ENCODE measurements at places on chromosomes 4 and X.

DNA sequence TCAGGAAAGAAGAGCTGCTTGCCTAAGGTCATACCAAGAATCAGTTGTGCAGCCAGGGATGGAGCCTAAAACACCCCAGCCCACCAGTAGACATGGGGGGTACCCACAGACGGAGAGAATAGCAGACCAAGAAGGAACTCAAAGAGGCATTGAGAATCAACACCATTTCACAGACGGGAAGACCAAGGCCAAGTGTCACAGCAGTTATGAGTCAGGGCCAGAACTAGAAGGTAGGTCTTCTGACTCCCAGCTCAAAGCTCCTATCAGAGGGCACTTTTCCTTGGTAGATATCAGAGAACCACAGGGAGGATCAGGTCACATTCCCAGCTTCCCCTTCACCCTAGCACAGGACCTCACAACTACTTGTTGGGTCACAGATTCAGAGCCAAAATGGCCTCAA lies 14.5 kb downstream of the OTUD5 start:
- no peak for DNase-seq

DNA sequence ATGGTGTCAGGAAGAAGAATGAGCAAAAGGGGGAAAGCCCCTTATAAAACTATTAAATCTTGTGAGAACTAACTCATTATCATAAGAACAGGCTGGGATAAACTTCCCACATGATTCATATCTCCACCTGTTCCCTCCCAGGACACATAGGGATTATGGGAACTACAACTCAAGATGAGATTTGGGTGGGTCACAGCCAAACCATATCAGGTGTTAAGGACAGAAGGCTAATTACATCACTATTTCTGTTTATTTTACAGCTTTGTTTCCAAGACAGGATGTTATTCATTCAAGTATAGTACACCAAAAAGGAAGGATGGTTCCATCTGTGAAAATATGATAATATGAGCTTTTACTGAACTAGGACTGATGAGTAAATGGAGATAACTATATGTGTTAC lies 63.7 kb upstream of the ARSJ start:
- no peak for DNase-seq

- no peak for DNase-seq
These were observed 138.8 kb upstream of the IL15 start for GRCh38 chr4:141497627-141498026.

DNA sequence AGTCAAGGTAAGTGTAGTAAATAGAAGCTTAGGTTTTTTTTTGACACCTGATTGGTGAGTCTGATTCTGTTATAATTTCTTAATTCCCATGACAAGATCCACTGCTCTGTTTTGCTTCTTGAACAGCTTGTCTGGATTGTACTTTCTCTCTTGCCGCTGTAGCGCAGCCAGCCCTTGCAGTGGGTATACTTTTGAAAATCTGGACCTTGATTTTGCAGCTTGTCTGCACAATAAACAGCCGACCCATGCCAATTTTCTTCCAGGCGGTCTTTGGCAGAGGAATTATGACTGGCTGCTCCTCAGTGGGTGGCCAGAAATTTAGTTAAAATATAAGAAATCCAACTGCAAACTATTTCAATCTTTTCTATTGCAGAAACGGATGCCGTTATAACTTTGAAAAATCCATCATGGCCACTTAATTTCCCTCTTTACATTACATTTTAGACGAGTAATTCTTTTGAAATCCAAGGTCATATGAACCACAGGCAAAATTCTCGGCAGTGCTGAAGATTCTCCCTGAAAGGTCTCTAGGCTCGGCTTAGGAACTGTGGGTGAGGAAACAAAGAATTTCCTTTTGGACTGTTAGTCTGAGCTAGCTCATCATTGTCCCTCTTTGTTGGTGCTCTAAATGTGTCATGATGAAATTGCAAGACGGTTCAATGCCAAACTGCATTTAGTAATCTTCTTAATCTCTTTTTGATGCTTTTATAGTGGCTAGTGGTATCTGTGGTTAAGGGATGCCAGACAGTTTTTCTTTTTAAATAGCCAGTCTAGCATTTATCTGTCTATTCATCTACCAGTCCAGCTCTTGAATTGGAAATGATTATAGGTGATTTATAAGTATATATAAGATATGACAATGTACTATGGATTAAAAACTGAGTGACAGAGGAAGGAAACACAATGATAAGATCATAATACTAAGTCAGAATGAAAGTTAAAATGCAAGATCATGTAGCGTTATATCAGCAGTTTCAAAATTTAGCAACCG lies 31.5 kb upstream of the PTTG2 start:
- no peak for DNase-seq

GRCh38 chr4:13659341-13660070 lies 32.0 kb upstream of the BOD1L1 start:
- DNase-seq, result no peak

GRCh38 chr4:26900765-26901164 lies 40.1 kb downstream of the STIM2 start:
- no peak for DNase-seq

GRCh38 chr4:145480257-145480656 lies 1.4 kb upstream of the SMAD1 start:
- no peak for DNase-seq

GRCh38 chr4:76689145-76689817 lies 208.7 kb downstream of the SOWAHB start:
- no peak for DNase-seq

GRCh38 chr4:89829470-89830138 lies 7.4 kb downstream of the SNCA start:
- no peak for DNase-seq

- DNase-seq, result no peak
These were observed 502.6 kb upstream of the TECRL start for GRCh38 chr4:64911846-64912245.

GRCh38 chrX:51420610-51421009 lies 75.8 kb downstream of the NUDT11 start:
- DNase-seq, result no peak

DNA sequence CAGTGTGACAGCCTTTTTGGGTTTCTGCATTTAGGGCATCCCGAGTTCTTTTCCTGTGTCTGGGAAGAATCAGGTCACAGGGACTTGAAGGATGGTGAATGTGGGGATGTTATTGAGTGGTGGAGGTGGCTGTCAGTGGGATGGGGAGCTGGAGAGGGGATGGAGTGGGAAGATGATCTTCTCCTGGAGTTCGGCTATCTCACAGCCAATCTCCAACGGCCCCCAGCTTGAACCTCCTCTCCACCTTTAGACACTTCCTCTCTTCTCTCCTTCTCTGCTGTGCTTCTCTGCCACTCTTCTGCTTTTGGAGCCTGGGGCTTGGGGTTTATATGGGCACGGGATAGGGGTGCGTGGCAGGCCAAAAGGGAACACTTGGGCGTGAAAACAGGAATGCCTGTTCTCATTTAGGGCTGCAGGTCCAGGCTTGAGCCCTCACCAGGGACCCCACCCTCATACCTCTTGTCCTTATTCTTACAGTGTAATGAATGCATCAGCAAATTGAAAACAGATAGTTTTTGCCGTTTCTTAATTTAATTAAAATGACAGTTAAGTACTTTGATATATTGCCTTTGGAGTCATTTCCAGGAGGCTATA lies 37.5 kb downstream of the USP9X start:
- no peak for DNase-seq

GRCh38 chr4:152281211-152281610 lies 254.7 kb downstream of the FBXW7 start:
- DNase-seq, result no peak

DNA sequence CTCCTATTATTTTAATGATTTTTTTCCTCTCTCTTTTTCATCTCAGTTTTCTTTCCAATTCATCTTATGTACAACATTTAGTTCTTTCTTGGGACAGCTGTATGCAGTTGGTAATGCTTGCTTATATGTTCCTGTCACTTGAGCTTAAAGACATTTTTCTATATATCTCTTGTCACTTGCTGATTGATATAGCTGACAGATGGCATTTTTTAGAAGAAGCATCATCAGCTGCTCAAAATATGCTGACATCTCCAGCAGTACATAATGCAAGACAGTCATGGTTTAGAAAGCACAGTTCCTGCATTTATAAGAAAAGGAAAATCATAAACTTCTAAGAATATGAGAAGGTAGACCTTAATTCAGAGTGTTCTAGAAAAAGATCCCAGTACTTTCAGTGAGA lies 56.5 kb downstream of the DCAF8L1 start:
- DNase-seq, result no peak

DNA sequence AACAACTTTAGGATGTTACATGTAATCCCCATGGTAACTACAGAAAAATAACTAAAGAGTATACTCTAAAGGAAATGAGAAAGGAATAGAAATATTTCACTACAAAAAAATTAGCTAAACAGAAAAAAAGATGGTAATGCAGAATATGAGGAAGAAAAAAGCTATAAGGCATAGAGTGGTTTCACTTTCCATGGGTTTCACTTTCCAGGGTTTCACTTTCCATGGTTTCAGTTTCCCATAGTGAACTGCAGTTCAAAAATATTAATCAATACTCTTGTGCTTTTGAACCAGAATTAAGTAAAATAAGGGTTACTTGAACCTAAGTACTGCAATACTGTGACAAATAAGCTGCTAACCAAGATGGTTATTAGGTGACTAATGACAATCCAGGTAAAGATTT lies 42.0 kb downstream of the NPFFR2 start:
- no peak for DNase-seq

- DNase-seq, result no peak
These were observed 258.6 kb upstream of the AGTR2 start for GRCh38 chrX:115911967-115912366.

- DNase-seq, result no peak
These were observed 218.7 kb upstream of the JADE1 start for GRCh38 chr4:128590773-128591172.

DNA sequence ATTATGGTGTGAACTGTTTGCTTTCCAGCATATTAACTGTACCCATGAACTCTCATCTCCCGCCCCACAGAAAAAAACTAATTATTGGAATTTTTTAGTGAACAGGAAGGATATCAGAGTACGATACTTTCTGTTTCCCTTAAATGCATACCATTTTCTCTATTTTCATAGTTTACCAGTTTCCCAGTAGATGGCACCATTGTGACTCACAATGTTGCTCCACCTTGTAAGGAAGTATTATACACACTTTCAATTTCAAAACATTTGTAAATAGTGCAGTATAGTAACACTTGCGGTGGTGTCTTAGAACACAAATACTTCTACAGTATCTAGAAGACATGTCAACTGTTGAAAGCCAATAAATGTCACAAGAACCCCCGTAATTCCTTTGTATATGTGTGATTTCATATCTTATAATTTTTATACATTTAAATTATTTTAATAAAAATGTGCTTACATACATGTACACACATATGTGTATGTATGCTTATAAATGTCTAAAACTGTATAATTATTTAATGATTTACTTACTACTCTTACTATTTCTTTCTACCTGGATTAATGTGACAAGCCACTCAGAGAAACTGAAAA lies 167.3 kb downstream of the SLIT2 start:
- DNase-seq, result no peak

DNA sequence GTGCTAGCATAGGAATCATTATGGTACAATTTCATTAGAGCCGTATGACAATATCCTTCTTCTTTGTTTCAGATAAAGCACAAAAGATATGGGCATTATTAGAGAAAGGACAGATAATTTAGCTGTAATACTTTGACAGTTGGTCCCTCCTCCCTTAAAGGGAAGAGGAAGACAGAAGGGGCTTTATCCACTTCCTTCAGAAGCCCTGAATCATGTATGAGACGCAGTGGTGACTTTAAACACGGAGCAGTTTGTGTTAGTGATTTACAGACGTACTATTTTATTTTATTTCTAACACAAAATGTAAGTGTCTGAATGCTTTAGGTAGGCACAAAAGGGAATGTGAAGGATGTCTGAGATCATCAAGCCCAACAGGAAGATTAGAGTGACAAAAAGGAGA lies 467.7 kb downstream of the IL15 start:
- DNase-seq, result no peak

DNA sequence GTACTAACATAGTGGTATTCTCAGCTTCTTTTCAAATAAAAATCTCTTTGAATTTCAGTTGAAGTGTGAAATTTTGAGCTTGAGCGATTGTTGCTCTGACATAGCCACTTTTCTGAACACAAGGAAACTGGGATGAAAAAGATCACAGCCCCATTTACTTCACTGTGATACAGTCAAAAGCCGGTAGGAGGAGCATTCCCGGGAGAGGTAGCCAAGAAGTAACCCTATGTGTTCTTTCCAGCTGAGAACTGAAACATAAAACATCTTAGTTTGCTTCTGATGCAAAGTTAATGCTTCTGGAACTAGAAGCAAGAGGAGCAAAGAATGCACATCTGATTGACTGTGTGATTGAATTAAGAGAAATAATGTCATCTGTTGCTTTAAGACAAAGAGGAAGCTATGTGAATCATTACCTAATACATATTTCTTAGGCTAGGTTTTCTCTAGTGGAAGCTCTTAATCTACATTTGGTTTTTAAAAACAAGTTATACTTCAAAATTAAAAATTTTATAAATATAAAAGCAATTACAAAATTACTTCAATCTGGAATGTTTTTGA lies 88.3 kb upstream of the UNC5C start:
- no peak for DNase-seq

DNA sequence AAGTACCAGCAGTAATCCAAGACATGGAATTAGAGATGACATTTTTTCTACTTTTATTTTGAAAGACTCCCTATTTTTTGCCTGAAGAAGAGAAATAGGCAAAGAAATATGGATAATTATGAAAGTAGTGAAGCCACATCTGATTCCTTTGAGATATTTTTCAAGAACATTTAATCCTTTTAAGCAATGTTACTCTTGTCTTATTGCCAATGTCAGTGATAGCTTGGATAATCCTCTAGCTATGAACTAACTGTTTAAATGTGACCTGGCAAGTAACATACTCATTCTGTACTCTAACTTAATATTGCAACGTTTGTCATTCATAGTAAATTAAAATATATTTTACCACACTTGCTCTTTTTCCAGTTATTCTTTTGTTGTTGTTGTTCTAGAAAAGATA lies 181.3 kb downstream of the VEGFC start:
- DNase-seq, result no peak

- no peak for DNase-seq
These were observed 40.3 kb downstream of the KLHL5 start for GRCh38 chr4:39102297-39102696.

DNA sequence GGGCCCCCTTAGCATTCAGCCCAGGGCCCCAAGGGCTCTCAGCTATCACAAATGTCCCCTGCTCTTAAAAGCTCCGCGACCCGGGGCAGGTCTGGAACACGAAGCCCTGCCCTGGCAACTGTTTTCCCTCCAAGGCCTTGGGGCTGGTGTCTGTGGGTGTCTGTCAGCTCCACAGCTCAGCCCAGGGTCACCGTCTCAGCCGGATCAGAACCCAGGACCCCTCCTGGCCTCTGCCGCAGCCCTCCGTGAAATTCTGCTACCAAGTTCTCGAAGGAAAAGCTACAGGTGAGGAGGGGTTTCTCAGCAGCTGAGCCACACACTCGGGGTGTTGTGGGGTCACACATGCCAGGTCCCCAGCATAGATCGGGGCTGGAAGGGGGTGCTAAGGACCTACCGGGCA lies 61.2 kb downstream of the ACOX3 start:
- no peak for DNase-seq

GRCh38 chrX:23185951-23186350 lies 148.7 kb upstream of the PTCHD1 start:
- no peak for DNase-seq

DNA sequence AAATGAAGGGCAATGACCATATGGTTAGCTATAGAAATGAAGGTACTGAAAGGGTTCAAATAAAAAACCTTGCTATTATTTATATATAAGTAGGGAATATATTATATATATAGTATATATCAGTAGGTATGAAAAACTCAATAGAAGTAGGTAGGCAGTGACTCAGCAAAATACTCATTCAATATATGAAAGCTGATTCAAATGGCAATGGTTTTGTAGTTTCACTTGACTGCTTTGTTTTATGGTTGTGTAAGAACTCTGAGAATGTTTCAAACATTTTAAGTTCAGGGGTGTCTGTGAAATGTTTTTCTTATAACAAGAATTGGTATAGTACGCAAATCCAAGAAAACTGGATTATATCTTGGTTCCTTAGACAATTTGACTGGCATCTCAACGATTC lies 4.1 kb downstream of the ZNF280C start:
- DNase-seq, result no peak
